ENCODE measurements at places on chromosomes 4 and X.

DNA sequence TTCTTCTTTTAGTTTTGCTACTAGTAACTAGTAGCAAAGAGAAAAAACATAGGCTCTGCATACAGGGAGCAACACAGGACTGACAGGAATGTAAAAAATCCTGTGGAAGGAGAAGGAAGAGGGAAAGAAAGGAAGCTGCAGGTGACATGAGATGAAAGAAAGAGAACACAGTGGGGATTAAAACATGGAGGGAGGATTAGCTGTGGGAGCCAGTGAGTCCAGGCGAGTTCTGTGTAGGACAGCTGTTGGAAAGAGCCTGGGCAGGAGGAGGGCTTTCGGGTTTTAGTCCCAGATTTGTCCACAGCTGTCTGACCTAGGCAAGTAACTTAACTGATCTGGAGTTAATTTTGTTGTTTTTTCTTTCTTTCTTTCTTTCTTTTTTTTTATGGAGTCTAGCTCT lies 21.6 kb downstream of the CCNG2 start:
- H3K27me3 ChIP-seq = no peaks in the 10 kb centered on the region
- no peak for DNase-seq
- H3K4me1 ChIP-seq = peaks cover 9% of the 10 kb centered on the region

DNA sequence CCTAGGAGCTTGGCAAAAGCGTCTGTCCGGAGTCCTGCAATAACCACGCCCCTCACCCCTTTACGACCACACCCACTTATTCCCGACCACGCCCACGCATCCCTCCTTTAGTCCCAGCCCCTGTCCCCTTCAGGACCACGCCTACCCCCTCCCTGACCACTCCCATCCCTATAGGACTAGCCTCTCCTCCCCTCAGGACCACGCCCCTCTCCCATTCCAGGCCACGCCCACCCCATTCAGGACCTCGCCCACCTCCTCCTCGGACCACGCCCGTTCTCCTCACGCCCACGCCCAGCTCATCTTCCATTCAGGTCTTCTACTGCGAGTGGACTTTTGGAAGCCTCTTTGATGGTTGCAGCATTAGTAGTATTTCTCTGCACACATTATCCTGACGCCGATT lies 131.2 kb upstream of the STX18 start:
- H3K27me3 ChIP-seq = no peaks in the 10 kb centered on the region
- no peaks in the 10 kb centered on the region for H3K36me3 ChIP-seq
- DNase-seq = peak; percentile 42
- no peak overlapping the region for H3K4me3 ChIP-seq
- H3K4me1 ChIP-seq = peaks cover 29% of the 10 kb centered on the region

DNA sequence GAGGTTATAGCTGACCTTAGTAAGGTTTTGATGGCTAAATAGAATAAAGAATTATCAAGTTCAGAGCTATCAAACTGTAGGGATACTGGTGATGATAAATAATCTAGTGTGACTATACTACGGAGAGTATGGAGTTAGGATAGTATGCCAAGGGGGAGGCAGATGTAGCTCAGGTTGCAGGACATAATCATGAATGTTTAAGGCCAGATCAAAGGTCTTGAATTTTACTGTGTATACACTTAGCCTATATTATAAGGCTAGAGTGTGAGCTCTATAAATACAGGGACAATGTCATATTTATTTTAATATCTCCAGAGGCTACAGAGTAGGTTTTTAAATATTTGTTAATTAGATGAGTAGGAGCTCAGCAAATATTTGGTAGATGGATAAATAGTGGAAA lies 131.1 kb upstream of the STIM2 start:
- H3K4me3 ChIP-seq = no peak overlapping the region
- DNase-seq = no peak
- no peaks in the 10 kb centered on the region for H3K4me1 ChIP-seq

DNA sequence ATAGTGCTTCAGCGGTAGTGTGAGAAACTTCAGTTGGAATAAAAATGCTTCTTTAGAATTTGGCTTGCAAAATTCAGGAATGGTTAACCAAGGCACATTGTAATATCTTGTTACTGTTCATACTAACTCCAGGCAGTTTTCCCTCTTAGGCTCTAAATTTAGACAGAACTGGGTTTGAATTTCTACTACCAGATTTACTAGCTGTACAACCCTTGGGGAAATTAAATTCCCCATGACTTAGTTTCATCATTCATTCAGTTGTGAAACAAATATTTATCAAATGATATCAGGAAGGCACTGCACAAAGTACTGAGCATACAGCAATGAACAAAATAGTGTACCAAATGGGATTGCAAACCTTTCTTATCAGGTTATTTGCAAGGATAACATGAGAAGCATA lies 135.0 kb upstream of the IL15 start:
- no peak for DNase-seq
- no peaks in the 10 kb centered on the region for H3K4me1 ChIP-seq
- H3K27ac ChIP-seq = no peak overlapping the region

DNA sequence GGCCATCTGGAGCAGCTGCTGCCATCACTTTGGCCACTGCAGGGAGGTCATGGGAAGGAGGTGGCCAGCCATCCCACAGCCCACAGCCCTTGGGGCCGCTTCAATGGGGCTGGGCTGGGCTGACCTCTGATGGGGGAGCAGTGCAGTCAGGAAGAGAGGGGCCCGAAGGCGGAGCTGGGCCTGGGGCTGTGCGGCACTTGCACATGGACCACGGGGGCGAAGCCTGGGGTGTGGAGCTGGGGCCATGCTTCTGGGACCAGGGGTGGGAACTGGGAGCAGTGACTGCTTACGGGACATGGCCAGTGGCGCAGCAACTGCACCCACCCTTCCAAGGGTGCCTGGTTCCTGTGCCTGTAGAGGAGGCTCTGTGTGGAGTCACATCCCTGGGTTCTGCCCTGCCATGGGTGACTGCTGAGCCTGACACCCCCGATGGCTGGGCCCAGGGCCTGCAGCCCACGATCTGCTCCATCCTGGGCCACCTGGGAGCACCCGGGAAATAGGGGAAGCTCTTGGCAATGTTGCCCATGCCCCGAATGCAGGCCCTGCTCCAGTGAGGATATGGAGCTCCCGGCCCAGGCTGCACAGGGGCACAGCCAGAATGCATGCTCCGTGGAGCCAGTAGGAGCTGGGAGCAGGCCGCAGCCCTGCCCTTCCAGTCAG lies 22.4 kb upstream of the SULT1B1 start:
- H3K27ac ChIP-seq = no peak overlapping the region
- H3K4me3 ChIP-seq = no peak overlapping the region
- DNase-seq = no peak
- H3K36me3 ChIP-seq = no peaks in the 10 kb centered on the region
- H3K4me1 ChIP-seq = peaks cover 14% of the 10 kb centered on the region

- no peaks in the 10 kb centered on the region for H3K4me1 ChIP-seq
- no peak overlapping the region for H3K27ac ChIP-seq
- DNase-seq = no peak
Observed at GRCh38 chr4:155571184-155571944, 95.3 kb upstream of the GUCY1A1 start.

- H3K27me3 ChIP-seq = no peaks in the 10 kb centered on the region
- H3K4me3 ChIP-seq = no peak overlapping the region
- H3K27ac ChIP-seq = no peak overlapping the region
- no peak for DNase-seq
Observed at GRCh38 chrX:16137416-16138107, 14.2 kb downstream of the GRPR start.

DNA sequence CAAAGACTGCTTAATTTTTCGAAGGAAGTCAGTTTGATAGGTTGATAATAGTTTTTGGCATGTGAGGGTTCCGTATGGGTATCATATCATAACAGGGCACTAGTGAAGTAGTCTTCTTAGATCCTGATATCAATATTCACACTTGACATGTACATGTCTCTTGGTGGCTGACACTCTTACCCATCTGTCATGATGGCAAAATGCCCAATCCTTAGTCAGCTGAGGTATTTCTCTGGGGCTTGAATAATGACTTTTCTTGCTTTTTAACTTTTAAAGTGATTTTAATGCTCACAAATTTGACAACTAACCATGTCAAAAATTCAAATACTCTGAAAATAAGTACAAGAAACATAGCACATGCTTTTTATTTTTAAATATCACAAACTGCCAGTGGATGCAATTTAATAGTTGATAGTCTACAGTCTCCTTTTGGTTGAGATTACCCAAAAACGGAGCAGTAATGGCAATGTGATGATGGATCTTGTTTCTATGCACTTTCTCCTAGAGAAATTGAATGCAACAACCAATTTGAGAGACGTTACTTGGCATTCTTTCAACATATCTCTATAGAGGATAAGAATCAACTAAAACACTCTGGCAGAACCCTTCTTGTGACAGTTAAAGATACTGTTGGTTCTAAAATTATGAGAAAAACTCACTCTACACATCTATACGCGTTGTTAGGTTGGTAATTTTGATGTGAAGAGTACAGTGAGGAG lies 552.9 kb upstream of the PABPC4L start:
- no peaks in the 10 kb centered on the region for H3K36me3 ChIP-seq
- no peak overlapping the region for H3K4me3 ChIP-seq
- H3K4me1 ChIP-seq = no peaks in the 10 kb centered on the region
- H3K27ac ChIP-seq = no peak overlapping the region
- no peak for DNase-seq

GRCh38 chrX:72258174-72258573 lies 18.9 kb downstream of the RPS4X start:
- H3K27ac ChIP-seq = no peak overlapping the region
- no peaks in the 10 kb centered on the region for H3K27me3 ChIP-seq
- H3K36me3 ChIP-seq = no peaks in the 10 kb centered on the region
- H3K4me3 ChIP-seq = no peak overlapping the region

DNA sequence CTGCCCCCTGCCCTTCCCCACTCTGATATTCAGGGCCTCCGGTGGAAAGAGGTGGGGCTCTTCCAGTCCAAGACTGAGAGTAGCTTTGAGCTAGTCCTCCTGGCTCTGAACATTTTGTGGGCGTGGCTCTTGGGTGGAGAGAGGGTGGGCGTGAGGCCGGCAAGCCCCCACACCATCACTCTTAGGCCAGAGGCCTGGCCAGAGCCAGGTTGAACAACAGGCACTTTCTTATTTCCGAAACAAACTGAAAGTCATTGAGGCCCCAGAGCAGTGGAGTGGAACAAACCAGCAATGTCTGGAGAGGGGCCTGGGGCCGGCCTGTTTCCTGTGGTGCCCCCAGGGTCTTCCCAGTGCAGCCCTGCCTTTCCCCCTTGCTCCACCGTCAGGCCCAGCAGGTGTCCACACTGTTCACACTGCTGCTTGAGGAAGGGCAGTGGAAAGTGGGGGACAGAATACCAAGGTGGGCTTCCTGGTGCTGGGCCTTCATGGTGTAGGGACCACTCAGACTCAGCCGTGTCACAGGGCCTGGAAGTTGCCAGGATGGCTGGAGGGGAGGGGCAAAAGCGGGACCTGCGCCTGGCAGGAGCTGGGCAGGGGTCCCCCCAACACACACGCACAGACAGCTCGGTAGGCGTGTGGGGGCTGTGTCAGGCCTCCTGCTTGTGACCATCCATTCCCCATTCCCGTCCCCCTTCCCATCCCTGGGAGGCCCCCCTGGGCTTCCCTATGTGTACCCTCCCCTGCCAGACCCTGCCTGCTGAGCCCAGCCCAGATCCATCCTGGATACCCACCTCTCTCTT lies 2.9 kb downstream of the ADRA2C start:
- no peak overlapping the region for H3K27ac ChIP-seq
- no peaks in the 10 kb centered on the region for H3K4me1 ChIP-seq
- no peak for DNase-seq
- H3K36me3 ChIP-seq = no peaks in the 10 kb centered on the region
- no peak overlapping the region for H3K4me3 ChIP-seq
- H3K27me3 ChIP-seq = peaks cover 65% of the 10 kb centered on the region

DNA sequence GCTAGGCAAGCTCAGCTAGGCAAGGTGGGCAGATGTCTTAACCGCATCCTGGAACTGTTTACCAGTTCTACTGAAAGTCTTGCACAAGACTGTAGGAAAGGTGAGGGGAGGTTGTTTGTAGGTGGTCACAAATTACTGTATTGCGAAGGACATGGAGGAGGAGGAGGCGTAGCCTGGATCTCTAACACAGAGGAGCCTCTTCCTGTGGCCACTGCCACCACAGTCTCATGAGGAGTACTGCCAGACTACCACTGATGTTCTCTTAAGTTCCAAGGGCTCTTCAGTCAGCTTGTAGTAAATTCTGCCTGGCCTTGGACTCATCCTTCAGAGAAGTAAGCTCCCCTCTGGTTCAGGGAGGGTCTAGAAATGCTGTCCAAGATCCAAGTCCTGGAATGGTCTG lies 258.6 kb downstream of the FAT4 start:
- H3K27me3 ChIP-seq = no peaks in the 10 kb centered on the region
- no peak for DNase-seq
- no peaks in the 10 kb centered on the region for H3K36me3 ChIP-seq
- peaks cover 18% of the 10 kb centered on the region for H3K4me1 ChIP-seq
- H3K27ac ChIP-seq = peak overlapping the region; percentile 86

- no peaks in the 10 kb centered on the region for H3K4me1 ChIP-seq
- no peak overlapping the region for H3K4me3 ChIP-seq
- H3K36me3 ChIP-seq = no peaks in the 10 kb centered on the region
Observed at GRCh38 chrX:141158084-141158483, 18.8 kb downstream of the LDOC1 start.

DNA sequence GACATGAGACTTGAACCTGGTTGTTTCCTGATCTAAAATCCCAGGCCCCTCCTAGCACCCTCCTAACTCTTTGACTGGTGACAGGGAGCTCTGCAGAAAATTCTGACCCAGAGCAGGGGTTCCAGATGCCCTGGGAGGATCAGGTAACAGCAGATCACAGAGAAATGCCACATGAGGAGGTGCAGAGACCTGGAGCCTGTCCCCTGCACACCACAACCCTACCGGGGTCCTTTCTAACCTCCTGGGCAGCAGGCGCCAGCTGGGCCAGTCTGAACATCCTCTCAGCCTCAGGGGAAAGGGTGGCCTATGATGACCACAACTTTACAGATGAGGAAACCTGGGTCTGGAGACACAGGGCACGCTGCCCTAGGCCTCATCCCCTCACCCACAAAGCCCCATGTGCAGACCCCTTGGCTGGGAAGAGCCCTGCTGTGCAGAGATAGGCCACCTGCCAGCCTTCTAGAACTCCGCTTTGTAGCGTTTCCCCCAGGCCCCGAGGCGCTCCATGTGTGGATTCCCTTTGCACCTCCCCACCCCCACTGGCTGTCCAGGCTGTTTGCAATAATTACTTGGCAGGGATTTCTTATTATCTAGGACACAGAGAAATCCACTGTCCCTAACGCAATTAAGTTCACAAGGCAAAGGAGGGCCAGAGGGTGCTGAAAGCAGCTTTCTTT lies 36.5 kb downstream of the WDR1 start:
- H3K4me3 ChIP-seq = no peak overlapping the region
- DNase-seq = no peak
- H3K27ac ChIP-seq = no peak overlapping the region
- H3K36me3 ChIP-seq = peaks cover 99% of the 10 kb centered on the region

GRCh38 chr4:22478426-22478825 lies 37.4 kb downstream of the ADGRA3 start:
- H3K27me3 ChIP-seq = no peaks in the 10 kb centered on the region
- no peaks in the 10 kb centered on the region for H3K36me3 ChIP-seq
- peaks cover under 1% of the 10 kb centered on the region for H3K4me1 ChIP-seq
- H3K27ac ChIP-seq = no peak overlapping the region

DNA sequence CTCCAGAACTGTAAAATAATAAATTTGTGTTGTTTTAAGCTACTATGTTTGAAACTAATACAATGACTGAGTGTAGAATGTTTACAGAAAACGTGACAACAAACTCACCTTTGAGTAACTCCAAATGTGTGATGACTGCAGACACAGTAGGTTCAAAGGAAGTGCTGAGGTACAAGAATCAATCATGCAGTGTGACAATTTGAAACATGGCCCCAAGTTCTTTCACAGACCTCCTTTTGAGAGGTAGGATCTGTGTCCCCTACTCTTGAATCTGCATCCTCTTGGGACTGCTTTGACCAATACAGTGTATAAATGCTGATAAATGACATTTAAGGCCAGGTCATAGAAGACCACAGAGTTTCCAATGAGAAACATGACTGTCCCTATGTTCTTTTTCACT lies 667.7 kb upstream of the DIPK2B start:
- no peak overlapping the region for H3K27ac ChIP-seq
- peak; percentile 26 for DNase-seq
- no peaks in the 10 kb centered on the region for H3K27me3 ChIP-seq
- no peaks in the 10 kb centered on the region for H3K36me3 ChIP-seq

All from large intestine (tissue), 12 donors.